Memory B cell (primary cell): ENCODE measurements at places on chromosomes 1 and 21.

DNA sequence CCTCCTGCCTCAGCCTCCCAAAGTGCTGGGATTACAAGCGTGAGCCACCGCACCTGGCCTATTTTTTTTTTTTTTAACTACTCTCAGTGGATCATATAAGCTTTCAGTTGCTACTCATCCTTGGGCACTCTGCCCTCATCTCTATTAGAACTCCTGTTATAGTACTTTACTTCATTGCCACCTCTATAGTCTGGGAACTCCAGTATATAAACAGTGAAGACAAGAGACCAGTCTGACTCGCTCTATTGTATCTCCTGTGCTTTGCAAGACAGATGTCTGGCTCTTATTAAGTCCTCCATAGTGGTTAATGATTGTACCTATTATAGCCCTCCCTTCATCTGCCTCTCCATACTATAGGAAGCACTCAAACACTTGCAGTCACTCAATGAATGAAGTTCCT is 15.1 kb downstream of the KHDRBS1 start:
- DNase-seq = no peak

- DNase-seq = no peak
These were observed 14.8 kb upstream of the NCMAP start for GRCh38 chr1:24540906-24541710.

DNA sequence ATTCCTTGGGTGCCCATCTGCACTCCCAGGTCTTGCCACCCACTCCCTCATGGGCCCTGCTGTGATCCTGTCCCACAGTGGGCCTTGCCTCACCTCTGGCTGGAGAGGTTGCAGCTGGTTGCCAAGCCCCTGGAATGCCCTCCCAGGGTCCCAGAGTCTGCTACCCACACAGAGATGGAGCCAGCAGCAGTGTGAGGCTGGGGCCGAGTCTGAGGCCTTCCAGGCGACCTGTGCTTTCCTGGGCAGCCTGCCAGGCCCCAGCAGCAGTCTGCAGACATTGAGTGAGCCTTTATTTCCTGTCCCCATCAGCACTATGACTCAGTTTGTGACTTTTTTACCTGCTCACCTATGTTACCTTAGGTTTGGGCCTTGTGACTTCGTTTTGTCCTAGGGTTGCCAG is 25.0 kb upstream of the TSPAN2 start:
- DNase-seq = no peak

- DNase-seq = no peak
These were observed 13.5 kb downstream of the TRAF3IP3 start for GRCh38 chr1:209769171-209769904.

GRCh38 chr1:93821423-93822144 is 57.4 kb downstream of the DNTTIP2 start:
- no peak for DNase-seq

DNA sequence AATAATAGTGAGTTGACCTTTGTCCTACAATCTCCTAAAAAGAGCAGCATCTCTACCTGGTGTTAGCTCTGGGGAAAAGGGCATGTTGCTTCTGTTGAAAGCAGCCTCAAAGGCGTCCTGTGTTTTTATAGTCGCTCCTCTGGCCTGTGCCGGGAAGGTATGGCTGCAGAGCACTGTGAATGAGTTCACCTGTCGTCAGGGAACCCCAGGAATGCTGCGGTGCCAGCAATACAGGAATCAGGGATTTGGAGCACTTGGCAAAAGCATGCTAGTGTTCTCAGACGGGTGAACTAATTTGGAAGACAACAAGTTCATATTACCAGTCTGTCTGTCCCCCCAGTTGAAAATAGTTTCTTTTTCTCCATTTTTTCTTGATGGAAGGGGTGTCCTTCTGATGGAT is 60.3 kb upstream of the PGD start:
- DNase-seq = no peak

- no peak for DNase-seq
These were observed 32.6 kb downstream of the NEK2 start for GRCh38 chr1:211642870-211643269.

- no peak for DNase-seq
These were observed 5.2 kb upstream of the PLA2G2D start for GRCh38 chr1:20124456-20125057.

- no peak for DNase-seq
These were observed 17.9 kb upstream of the SMG7 start for GRCh38 chr1:183454377-183454776.

DNA sequence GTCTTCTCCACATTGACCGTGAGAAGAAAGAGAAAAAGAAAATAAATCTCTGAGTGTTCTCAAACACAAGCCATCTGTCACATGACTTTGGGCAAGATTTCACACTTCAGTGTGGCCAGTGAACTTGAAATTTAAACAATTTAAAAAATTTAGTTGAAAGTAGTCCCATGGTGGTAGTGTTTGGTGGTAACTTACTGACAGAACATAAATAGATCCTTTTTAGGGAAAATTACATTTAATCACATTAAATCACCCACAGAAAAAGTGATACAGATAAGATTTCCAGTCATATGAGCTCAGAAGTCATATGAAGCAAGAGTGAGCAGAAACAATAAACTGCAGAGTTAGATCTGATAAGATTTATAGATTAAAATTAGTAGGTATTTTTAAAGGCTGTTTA is 31.9 kb upstream of the SGIP1 start:
- DNase-seq = no peak
